Uterus (tissue), 4 donors: ENCODE measurements at places on chromosomes 11 and 22. TPM values are rescaled to one million over a fixed set of nuclear protein-coding genes. Genes with fewer than 3 reads are reported as not detected.
A peak's percentile ranks its signal among the peaks of the same experiment; 100 is the strongest.

DNA sequence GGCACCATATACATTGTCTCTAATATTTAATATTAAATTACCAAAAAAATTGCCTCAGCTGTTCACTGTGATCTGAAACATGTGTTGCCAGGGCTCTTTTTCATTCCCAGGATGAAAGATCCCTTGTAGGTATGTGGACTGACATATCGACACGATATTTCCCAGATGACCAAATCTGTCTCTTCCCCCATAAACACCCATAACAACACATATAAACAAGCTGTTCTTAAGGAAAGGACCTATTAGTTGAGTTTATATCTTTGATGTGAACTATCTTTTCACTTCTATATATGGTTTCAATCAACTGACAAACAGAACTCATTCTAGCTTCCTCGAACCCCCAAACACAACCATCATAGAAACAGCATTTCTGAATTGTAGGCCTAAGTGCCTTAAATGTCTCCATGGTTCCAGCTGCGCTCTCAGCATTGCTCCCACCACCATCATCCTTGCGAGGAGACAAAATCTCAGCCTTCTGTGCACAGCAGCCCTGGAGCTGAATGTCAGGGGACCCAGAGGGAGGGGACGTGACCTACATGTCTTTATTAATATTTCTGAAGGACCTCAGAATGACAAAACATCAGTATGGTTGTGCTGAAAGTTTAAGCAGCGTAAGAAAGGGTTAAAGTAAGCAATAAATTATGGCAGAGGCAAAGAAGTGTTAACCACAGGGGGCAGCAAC lies 67.0 kb downstream of the ETS1 start:
- H3K27me3 ChIP-seq: no peaks in the 10 kb centered on the region
- DNase-seq: no peak
- no peaks in the 10 kb centered on the region for H3K36me3 ChIP-seq
- peak overlapping the region; percentile 69 for H3K4me3 ChIP-seq

GRCh38 chr11:574632-575312 lies 1.5 kb upstream of the PHRF1 start:
- no peaks in the 10 kb centered on the region for H3K27me3 ChIP-seq
- H3K4me3 ChIP-seq: peak overlapping the region; percentile 58
- H3K4me1 ChIP-seq: peaks cover 21% of the 10 kb centered on the region
- no peaks in the 10 kb centered on the region for H3K36me3 ChIP-seq
- no peak for DNase-seq
- H3K27ac ChIP-seq: no peak overlapping the region

DNA sequence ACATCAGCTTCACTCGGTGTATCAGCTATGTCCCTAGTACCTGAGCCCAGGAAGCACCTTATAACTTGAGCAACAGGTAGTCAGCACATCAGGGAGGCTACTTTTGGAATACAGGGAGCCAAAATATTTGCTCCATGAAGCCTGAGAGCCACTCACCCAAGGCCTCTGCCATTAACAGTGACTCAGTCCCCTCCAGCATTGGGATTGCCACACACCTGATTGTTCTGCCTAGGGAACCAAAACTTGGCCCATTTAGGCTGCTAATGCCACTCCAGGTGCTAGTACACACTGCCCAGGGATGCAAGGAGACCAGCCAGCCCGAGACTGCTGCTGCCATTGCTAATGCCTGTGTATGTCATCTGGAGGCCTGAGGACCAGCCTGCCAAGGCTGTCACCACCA lies 773.6 kb upstream of the TENM4 start:
- no peaks in the 10 kb centered on the region for H3K4me1 ChIP-seq
- H3K36me3 ChIP-seq: no peaks in the 10 kb centered on the region
- DNase-seq: no peak
- H3K27ac ChIP-seq: no peak overlapping the region
- H3K27me3 ChIP-seq: no peaks in the 10 kb centered on the region

- no peak for DNase-seq
- H3K36me3 ChIP-seq: no peaks in the 10 kb centered on the region
- H3K27me3 ChIP-seq: no peaks in the 10 kb centered on the region
- H3K4me3 ChIP-seq: no peak overlapping the region
- no peaks in the 10 kb centered on the region for H3K4me1 ChIP-seq
Measured at GRCh38 chr11:133070021-133070713, 462.1 kb downstream of the OPCML start.

DNA sequence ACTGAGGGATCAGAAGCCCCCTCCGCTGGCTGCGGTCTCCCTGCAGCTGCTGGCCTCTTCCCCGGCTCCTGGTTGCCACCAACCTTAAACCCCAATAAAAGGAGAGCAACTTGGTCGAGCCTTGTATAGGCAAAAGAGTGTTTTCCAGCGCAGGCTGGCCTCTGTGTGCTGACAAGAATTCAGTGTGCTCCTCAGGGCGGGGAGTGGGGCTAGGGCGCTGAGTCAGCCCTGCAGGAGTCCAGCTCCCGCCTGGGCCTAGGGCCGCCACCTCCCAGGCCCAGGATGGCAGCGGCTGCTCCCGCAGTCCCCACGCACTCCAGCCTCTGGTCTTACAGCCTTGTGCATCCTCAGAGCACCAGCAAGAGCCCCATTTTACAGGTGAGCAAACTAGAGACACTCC lies at the start of gene SHISAL1:
Gene SHISAL1, minus strand, starts transcription at position 186 of the 400 bp plus-strand sequence. CDS start 12,006 bp downstream, outside the sequence.
- peak; percentile 67 for DNase-seq
- H3K27ac ChIP-seq: peak within 1 kb of the TSS; percentile 93
- no peaks in the 10 kb centered on the region for H3K36me3 ChIP-seq
- H3K4me3 ChIP-seq: peak within 1 kb of the TSS; percentile 31

DNA sequence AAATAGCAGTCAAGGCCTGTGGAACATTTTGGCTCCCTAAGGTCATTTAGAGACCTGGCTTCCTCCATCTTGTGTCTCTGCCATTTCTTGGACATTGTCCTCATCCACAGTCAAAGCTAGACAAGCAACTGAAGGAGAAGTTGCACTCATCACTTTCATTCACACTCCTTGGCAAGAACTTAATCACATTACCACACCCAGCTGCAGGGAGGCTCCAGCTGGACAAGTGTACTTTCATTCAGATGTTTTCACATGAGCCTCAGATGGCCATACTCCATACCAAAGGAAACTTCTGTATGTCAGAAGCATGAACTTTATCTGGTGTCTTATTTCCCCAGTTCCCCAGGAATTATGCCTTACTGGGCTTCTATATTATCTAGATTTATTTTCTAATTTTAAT lies 537.4 kb downstream of the TMEM135 start:
- no peaks in the 10 kb centered on the region for H3K27me3 ChIP-seq
- no peak overlapping the region for H3K4me3 ChIP-seq
- no peak for DNase-seq
- H3K36me3 ChIP-seq: no peaks in the 10 kb centered on the region

- no peaks in the 10 kb centered on the region for H3K27me3 ChIP-seq
- peak; percentile 68 for DNase-seq
- peak overlapping the region; percentile 88 for H3K4me3 ChIP-seq
- H3K27ac ChIP-seq: peak overlapping the region; percentile 99
Measured at GRCh38 chr22:46076651-46077339, 73.5 kb upstream of the PPARA start.

DNA sequence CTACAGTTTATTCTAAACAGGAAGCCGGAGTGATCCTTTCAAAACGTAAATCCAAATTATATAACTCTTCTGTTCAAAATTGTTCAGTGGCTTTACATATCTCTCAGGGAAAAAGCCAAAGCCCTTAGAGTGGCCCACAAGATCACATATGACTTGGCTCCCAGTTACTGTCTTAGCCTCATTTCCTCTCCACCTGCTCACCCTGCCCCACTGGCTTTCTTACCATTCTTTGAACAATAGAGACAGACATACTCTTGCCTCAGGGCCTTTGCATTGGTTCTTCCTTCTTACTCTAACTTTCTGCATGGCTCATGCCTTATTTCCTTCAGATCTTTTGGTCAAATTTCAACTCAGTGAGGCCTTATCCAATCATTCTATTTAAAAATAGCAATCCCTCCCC lies 52.1 kb downstream of the STIM1 start:
- no peaks in the 10 kb centered on the region for H3K36me3 ChIP-seq
- no peaks in the 10 kb centered on the region for H3K27me3 ChIP-seq
- no peak for DNase-seq
- H3K4me3 ChIP-seq: no peak overlapping the region
- no peak overlapping the region for H3K27ac ChIP-seq
- H3K4me1 ChIP-seq: no peaks in the 10 kb centered on the region

The RIC3 gene
- 27.9 TPM for total RNA-seq

DNA sequence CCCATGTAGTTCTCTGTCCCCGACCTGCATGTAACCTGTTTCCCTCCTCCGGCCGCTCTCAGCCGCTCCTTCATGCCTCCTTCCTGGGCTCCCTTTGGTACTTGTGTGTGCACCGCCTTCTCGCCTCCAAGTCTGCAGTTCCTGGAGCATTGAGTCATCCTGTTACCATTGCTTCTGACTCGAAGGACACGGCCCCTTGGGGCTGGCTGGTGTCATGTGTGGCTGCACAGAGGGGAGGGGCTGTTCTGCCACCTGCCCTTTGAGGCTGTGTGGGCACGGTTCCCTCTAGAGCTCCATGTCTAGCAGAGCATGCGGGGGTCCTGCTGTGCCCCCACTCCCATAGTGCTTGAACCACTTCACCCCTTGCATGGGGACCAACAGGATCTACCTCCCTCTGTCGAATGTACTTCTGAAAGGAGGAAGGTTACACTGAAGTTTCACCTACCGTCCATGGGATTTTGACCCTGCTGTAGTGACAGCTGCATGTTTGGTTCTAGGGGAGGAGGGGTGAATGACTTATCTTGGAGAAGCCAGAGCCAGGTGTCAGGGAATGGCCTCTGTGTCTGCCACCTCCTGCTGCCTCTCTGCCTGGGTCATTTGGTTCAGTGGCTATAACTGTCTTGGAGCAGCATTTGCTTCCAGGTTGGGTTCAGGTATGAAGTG lies 39.6 kb downstream of the BCR start:
- H3K36me3 ChIP-seq: no peaks in the 10 kb centered on the region
- H3K27me3 ChIP-seq: no peaks in the 10 kb centered on the region
- no peaks in the 10 kb centered on the region for H3K4me1 ChIP-seq
- H3K27ac ChIP-seq: no peak overlapping the region
- H3K4me3 ChIP-seq: no peak overlapping the region

- H3K27me3 ChIP-seq: peaks cover 14% of the 10 kb centered on the region
- H3K27ac ChIP-seq: no peak overlapping the region
- H3K36me3 ChIP-seq: no peaks in the 10 kb centered on the region
- H3K4me1 ChIP-seq: no peaks in the 10 kb centered on the region
Measured at GRCh38 chr11:122979815-122980595, 1.6 kb downstream of the BSX start.

DNA sequence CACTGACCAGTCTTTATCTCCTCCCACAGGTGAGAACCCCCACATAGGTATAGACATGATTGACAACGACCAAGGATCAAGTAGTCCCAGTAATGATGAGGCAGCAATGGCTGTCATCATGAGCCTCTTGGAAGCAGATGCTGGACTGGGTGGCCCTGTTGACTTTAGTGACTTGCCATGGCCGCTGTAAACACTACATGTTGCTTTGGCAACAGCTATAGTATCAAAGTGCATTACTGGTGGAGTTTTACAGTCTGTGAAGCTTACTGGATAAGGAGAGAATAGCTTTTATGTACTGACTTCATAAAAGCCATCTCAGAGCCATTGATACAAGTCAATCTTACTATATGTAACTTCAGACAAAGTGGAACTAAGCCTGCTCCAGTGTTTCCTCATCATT lies 76.5 kb downstream of the BTBD10 start:
- no peak overlapping the region for H3K27ac ChIP-seq
- DNase-seq: no peak
- no peaks in the 10 kb centered on the region for H3K36me3 ChIP-seq
- H3K4me3 ChIP-seq: no peak overlapping the region

GRCh38 chr11:6604081-6604626 lies 580 bp downstream of the ILK start:
- DNase-seq: peak; percentile 65
- H3K4me1 ChIP-seq: peaks cover 25% of the 10 kb centered on the region
- H3K36me3 ChIP-seq: no peaks in the 10 kb centered on the region

- peak within 1 kb of the TSS; percentile 50 for H3K4me3 ChIP-seq
- H3K27ac ChIP-seq: peak within 1 kb of the TSS; percentile 53
- no peaks in the 10 kb centered on the region for H3K4me1 ChIP-seq
- no peaks in the 10 kb centered on the region for H3K36me3 ChIP-seq
Measured at GRCh38 chr11:124739479-124740276, at the start of gene NRGN. NRGN (plus strand) TSS chr11:124739942; CDS start chr11:124740085, 143 bp downstream.

DNA sequence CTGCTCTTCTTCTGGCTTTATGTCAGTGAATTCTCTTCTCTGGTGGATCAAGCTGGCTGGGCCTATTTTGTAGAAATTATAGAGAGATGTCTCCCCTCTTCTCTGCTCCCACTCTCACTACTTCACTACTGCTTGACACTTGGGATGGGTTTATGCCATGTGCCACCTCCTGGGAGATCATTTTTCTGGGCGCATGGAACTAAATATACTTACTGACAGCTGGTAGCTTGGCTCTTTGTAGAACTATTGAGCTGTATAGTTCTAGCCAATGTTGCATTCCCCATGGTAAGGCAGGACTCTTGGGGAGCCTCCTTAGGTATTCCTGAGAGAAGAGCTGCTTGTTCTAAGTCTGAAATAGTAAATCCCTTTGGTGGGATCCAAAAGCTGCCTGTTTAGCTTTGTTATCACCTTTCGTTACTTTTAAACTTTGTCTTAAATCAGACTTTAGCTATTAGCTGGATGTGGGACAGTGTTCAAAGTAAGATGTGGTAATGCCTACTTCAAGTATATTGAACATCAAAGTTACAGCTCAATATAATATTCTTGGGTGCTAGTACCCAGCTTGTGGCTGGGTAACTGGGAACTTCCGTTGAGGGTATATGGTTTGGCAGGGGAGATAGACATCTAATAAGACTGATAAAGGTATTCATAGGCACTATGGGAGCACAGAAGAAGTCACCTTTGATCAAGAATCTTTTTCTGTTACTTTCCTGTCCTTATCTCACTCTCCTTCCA lies 87.5 kb upstream of the RRM1 start:
- DNase-seq: no peak
- H3K27me3 ChIP-seq: no peaks in the 10 kb centered on the region
- H3K27ac ChIP-seq: no peak overlapping the region
- no peaks in the 10 kb centered on the region for H3K36me3 ChIP-seq
- no peaks in the 10 kb centered on the region for H3K4me1 ChIP-seq

- no peak overlapping the region for H3K27ac ChIP-seq
- no peak for DNase-seq
- H3K27me3 ChIP-seq: no peaks in the 10 kb centered on the region
Measured at GRCh38 chr11:62372871-62373270, 35.6 kb downstream of the ASRGL1 start.

GRCh38 chr22:48577014-48577690 lies 1250.5 kb downstream of the BRD1 start:
- no peak overlapping the region for H3K27ac ChIP-seq
- no peaks in the 10 kb centered on the region for H3K36me3 ChIP-seq
- DNase-seq: no peak
- H3K4me1 ChIP-seq: no peaks in the 10 kb centered on the region
